ENCODE measurements at places on chromosomes 3 and 15.

- DNase-seq, result no peak
Measured at GRCh38 chr3:68172039-68172438, 517.6 kb upstream of the SUCLG2 start.

GRCh38 chr15:25708391-25708790 lies 154.7 kb downstream of the ATP10A start:
- DNase-seq, result no peak

DNA sequence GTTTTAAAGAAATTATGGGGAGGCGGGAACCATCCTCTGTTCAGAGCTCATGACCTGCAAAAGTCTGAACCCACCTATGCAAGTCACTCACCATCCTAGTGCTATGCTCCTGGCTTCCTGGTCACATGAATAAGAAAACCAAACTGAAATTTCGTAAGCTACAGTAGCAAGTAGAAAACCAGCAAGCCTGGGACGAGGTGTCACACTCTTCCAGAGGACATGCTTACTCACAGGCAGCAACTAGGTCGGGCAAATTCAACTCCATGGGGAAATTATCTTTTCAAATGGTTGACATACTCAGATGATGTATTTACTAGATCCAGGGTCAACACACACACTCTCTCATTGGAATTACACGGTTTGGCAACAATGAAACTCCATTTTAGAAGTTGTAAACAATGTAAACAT lies 31.3 kb downstream of the LDHAL6B start:
- no peak for DNase-seq

DNA sequence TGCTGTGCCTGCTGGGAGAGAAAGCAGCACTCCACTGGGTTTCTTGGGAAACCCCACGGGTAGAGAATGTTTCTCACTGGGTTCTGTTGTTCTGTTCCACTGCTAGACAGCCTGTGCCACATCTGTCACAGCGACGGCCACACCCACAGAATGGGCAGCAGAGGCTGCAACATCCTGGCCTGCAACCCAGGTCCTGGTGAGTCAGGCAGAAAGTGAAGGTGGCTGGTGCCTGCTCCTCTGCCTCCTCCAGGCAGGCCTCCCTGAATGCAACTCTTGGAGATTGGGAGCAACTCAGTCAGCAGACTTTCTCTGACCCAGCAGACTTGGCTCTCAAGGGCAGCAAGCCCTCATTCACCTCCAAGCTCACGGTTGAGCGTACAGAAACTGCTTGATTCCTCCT lies 13.0 kb downstream of the C3orf18 start:
- DNase-seq, result no peak

DNA sequence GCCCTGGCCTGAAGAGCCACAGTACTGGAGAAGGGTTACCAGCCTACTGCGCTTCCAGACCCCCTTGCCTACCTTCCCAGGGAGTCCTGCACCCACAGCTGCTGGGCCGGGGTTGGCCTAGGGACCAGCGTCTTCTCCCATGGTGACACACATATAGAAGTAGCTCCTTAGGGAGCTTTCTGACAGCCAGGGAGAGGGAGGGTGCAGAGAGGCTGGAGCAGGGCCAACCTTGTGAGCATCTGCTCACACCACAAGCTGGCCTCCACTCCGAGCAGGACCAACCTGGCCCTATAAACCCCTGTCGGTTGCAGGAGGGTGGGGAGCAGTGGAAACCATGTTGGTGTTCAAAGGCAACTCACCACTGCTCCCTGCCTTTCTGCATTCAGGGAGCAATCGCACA lies 35.2 kb downstream of the SRPRB start:
- no peak for DNase-seq

DNA sequence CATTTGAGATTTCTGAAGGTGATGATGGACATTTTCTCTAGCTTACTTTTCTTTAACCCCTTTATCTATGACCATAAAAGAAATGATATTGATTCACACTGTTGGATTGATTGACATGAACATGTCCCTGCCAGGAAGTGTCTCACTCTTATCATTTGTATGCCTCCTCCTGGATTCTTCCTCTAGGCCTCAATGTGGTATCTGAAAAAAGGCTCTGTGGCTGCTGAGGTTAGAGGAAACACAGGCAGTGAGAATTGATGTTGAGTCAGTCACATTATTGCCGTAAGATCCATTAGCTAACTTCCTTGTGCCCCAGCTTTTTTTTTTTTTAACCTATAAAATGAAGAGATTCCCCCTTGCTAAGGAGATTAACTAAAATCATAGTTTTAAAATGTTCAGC lies 8.0 kb upstream of the THRB start:
- DNase-seq, result no peak

DNA sequence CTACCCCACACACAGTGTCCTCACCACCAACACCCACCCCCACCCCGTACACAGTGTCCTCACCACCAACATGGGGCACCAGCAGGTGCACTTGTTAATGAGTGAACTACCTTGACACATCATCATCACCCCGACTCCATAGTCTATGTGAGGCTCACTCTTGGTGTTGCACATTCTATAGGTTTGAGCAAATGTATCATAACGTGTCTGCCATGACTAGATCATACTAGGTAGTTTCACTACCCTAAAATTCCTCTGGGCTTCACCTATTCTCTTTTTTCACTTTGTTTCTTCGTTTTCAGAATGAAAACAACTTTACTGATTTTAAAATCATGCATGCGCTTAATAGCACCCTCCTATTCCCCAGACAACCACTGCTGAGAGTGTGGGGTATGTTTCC lies 102.6 kb upstream of the SLC6A6 start:
- no peak for DNase-seq

DNA sequence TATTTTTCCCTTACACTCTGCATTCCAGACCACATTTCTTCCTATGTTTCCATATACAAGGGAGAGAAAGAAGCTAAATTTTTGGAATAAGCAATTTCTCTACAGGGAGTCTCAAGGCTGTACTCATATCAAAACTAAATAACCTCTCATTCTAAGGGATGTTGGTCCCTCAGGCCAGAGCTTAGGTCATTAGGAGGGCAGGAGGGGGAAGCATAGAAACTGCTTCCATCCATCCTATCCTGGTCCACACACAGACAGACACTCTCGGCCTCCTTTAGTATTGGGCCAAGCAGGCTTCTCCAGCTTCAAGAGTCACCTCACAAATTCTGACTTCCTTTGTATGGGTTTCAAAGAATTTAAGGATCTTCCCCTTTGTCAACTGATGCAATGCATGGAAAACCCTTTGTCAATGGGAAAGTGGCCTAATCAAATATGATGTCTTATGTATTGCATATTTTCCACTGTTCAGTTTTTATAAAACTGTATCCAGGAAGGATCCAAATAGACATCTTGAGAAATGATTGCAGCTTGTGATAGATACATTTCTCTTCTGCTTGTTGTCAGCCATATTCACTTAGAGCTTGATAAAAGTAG lies 140.7 kb upstream of the RARB start:
- no peak for DNase-seq

DNA sequence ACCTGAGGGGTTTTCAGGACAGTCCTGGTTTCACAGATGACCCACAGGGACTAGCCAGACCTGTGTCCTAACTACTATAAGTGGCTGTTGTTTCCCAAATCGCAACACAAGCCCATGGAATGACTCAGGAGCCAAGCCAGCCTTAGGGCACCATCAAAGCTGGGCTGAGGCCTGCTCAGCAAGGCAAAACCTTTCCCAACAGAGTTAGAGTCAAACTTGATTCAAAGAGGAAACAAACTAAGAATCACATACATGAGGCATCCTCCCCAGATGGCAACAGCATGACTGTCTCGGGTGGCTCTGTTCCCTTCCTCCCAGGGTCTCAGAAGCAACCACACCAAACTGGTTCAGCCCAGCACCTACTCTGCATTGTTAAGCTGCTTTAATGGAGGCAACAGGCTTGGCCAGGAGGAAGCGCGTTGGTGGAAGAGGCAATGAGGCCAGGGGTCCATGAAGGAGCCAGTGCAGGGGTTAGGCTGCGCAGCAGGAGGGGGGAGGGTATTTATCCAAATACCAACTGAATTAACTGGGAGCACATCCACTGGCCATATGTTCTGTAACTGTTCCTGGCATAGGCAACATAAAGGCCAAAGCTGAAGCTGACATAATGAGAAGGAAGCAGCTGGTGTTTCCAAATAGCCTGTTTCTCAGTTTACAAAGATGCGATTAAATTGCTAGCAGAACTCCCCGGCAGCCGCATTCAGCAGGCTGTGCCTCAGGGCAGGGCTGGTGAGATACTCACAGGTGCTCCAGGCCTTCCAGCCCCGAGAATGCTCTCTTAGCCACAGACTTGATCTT lies 102.4 kb downstream of the LRIG1 start:
- no peak for DNase-seq

- no peak for DNase-seq
Measured at GRCh38 chr15:53875139-53875538, 103.1 kb upstream of the UNC13C start.

GRCh38 chr15:100944244-100944895 lies 25.2 kb downstream of the LRRK1 start:
- DNase-seq, result no peak

DNA sequence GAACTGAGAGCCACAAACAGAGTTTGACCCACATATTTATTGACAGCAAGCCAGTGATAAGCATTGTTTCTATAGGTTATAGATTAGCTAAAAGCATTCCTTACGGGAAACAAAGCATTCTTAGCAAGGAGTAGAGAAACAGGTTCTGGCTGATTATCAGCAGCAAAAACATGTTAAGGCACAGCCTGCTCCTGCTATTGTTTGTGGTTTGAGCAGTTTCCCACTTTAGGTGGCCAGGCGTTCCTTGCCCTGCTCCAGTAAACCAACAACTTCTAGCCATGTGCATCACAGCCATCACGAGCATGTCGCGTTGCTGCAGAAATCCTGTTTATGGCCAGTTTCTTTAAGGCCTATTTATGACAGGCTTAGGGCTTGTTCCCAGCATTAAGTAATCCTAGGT lies 44.7 kb upstream of the C2CD4B start:
- DNase-seq, result no peak

GRCh38 chr3:122497425-122497824 lies 17.3 kb downstream of the KPNA1 start:
- peak; percentile 88 for DNase-seq

- no peak for DNase-seq
Measured at GRCh38 chr3:150786791-150787190, 23.8 kb upstream of the SIAH2 start.

DNA sequence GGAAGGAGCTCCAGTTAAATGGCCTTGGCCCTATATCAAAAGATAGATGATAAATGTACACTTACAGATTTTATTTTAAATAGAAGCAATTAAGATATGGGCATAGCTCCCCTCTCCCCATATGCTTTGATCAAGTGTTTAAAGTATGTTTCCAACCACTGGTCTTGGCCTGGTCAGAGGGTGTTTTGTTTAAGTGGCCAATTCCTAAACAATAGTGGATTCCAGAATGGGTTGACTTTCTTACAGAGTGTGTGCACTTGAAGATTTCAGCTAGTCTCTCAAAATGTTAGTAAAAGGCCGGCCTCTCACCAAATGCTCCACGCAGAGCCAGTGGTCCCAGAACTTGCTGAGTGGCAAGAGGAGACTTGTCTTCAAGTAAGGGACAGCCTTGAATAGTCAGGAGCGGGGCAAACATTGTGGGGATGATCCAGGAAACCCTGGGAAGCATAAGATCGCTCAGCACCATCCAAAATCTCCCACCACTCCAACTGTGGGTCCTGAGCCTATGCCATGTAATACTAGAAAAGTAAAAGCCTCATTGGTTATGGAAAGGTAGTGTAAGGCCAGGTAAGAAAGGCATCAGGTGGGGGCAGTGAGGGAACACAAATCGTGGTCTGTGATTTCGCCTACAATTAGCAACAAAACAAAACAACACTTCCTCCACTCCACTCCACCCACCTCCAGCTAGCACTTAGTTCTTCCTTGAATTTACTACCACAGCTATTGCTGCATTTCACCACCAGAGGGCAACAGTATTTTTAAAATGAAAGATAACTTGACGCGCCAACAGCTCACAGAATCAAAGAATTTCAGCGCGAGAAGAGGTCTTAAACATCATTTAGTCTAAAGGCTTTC lies 4.8 kb downstream of the RARRES1 start:
- no peak for DNase-seq

DNA sequence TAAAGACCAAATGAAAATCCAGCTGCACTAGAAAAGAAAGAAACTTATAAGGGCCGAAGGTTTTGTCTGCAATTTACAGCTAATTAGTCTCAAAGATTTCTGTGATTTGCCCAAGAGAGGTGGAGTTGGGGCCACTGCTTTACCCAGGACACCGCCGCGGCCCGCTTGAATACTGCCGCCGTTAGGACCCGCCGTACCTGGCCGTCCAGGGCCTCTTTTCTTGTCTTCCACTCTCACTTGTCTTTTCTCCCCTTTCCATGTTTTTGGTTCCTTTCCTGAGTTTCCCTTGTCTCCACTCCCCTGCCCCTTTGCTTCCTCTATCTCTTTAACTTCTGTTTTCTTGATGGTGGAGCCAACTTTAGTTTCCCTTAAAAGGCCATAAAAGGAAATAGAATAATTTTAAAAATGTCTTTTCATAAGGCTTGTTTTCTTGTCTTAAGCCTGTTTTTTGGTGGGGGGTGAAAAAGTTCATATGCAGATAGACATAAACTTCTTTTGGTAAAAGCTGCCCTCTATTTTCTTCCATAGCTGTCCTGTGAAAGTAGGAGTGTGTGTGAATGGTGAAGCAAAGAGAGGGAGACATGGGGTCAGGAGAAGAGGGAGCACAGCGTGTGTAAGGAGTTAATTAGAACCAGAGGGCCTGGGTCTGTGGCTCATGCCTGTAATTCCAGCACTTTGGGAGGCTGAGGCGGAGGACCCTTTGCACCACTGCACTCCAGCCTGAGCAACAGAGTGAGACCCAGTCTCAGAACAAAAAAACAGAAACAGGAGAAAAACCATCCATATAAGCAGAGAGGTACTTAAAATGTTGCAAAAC lies 16.0 kb upstream of the CCNL1 start:
- DNase-seq, result no peak

Measured in BJ (cell line).